ENCODE measurements at places on chromosomes 2 and 18.

GRCh38 chr2:157321466-157321865 lies 4.2 kb downstream of the ERMN start:
- no peak for DNase-seq

- DNase-seq, result no peak
Measured at GRCh38 chr2:49207204-49207603, 52.9 kb upstream of the FSHR start.

DNA sequence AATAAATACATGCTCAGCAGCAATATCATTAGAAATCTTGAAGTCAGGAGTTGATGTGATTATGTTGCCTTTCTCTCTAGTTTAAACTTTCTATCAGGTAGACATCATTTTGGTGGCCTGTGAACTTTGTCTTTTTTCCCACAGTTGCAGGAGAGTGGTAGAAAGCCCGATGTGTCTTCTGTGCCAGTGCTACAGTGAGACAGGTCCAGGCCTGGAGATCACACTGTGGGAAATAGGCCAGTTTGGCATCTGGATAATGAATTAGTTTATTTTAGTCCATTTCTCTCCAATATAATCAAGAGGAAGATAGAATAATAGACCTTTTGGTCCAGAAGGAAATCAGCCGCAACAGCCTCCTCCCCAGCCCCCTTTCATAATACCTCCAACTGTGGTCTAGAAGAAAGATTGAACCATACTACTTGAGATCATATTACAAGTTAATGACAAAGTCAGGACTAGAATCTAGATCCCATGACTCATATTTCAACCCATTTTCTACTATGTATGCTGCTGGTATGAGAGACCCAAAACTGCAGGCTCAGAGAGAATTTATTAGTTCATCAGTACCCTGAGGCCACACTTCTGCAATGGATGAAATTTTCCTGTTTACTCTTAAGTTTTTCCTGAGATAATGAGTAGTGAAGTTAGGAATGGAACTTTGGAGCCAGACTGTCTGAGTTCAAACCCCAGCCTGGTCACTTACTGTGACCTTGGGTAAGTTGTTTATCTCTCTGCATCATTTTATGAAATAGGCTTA lies 20.6 kb downstream of the KCMF1 start:
- no peak for DNase-seq

- peak; percentile 55 for DNase-seq
Measured at GRCh38 chr2:113876503-113877387, 13.1 kb upstream of the ACTR3 start.

GRCh38 chr2:75548036-75548573 lies 12.6 kb downstream of the EVA1A start:
- no peak for DNase-seq

- no peak for DNase-seq
Measured at GRCh38 chr18:45321520-45321919, 293.8 kb upstream of the SLC14A2 start.

DNA sequence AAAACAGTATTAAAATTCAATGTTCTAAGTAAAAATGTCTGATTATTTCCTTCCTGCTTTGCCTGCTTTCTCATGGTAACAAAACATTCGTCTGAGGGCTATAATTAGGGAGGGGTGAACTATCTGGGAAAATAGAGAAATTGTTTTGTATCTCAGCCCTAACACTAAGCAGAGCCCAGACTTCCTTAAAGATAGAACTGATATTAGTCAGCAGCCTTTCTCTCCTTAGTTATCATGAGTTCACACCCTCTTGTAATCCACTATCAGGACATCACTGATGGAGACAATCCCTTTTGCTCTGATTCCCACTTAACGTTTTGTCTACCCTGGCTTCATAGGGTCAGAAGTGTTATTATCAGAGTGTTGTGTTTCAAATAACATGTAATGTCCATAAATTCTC lies 701.1 kb upstream of the ZEB2 start:
- DNase-seq, result no peak

DNA sequence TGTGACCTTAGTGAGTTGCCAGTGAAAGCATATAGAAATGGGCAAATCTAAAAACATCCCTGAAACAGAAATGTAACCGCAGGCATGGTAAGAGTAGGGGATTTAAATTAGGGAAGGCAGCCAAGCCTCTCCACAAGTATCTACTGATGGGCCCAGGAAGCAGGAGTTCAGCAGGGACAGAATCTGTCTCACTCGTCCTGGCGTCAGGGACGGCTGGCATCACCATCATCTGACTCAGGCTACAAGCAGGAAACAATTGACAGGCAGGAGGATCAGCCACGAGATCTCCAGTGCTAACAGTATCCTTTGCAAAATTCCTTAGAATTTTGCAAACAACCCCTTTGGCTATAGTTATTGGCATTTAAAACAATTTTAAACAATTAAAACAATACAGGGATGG lies 61.3 kb downstream of the SMAD4 start:
- no peak for DNase-seq

DNA sequence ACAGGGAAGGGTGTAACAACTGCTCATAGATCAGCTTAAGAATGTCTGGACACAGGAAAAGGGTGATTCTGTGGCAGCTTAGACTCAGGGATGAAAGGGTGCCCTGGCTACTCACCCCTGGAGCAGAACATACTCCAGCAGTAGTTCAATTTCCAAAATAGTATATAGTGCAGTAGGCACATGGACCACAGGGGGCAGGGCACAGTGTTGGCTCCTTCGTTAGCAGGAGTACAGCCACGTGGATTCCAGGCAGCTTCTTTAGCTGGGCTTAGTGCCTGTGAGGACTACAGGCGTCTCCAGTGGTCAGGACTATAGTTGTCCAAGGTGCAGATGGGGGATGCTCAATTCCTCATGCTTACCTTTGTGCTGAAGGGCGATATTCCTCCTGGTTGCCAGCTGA lies 277.5 kb upstream of the DDX18 start:
- DNase-seq, result no peak

GRCh38 chr18:26005950-26006349 lies 84.5 kb downstream of the SS18 start:
- DNase-seq, result no peak

- no peak for DNase-seq
Measured at GRCh38 chr18:48306838-48307237, 102.3 kb downstream of the ZBTB7C start.

- DNase-seq, result no peak
Measured at GRCh38 chr2:45698554-45698953, 47.1 kb downstream of the PRKCE start.

DNA sequence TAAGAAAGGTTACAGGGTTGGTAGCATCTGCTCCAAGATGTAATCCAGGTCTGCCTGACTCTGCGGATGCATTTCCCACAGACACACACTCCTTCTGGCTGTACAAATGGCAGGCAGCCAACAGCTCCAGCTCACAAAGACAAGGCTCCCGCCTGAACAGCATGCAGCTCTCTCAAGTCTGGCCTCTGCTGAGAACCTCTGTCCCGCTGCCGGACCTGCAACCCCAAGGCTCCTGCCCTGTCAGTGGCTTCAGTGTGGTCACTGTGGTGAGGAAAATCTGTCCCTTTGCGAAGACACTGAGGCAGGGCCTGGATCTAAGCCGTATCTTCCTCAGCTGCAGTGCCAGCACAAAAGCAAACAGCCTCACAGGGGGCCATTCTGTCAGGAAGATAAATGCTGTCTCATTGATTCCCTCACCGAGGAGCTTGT lies 469.3 kb upstream of the MEX3C start:
- DNase-seq, result no peak

DNA sequence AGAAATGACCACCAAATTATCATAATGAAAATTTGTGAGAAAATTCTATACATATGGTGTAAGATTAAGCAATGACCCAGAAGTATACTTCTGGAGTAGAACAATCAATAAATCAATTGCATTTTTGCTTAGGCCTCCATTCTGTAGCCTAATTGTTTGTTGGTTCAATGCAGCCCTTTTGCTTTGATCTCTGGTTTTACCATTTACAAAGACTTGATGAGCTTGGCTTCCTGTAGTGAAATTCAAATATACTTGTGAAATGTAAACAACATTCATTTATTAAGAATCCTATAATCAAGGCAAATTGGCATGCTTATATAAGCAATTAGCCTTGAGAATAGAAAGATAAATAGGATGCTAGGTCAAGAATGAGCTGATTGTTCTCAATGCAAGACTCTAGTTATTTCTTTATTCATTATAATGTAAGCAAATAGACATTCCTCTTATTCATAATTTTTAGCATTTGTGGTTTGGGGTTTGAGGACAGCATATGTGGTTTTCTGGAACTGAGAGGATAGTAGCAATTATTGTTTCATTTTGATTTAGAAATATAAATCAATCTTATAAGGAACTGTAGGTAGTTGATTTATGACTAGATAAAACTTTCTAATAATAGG lies 9.7 kb downstream of the FMNL2 start:
- DNase-seq, result no peak
